Epithelial cell of esophagus (primary cell): ENCODE measurements at places on chromosomes 1 and 21.
A peak's percentile ranks its signal among the peaks of the same experiment; 100 is the strongest.

- no peak for DNase-seq
Observed at GRCh38 chr1:52928015-52928404, 934 bp downstream of the SCP2 start.

GRCh38 chr1:176885751-176886150 is 278.8 kb downstream of the ASTN1 start:
- no peak for DNase-seq

GRCh38 chr1:203906932-203907331 is 45.5 kb downstream of the SNRPE start:
- DNase-seq, result peak; percentile 94

- peak; percentile 30 for DNase-seq
Observed at GRCh38 chr1:232844791-232845190, 39.6 kb downstream of the MAP10 start.

DNA sequence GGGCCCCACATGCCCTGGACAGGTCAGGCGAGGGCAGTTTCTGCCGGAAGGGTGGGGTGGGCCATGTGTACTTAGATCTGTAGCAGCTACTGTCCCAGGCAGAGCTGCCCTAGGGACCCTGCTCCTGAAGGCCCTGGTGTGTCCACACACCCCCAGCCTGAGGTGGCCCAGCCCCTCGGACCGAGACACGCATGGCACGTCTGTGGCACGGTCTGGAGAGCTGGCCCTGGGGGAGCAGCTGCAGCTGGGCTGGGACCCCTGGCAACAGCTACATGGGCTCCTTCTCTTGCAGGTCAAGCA is 24.6 kb downstream of the PANK4 start:
- no peak for DNase-seq

DNA sequence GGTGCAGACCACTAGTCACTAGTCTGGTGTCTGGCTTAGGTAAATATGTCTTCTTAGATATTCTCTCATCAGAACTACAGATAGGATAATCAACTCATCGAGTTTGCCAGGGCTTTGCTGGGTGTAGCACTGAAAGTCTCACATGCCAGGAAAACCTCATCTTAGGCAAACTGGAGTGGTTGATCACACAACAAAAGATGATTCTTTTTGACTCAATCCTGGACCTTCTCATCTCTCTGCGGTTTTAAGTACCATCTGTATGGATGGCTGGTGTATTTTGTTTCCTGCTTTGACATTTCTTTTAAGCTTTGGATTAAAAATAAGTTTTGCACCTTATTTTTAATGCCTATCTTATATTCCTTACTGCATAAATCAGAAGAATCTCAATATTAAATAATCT is 11.3 kb downstream of the GBP2 start:
- DNase-seq, result no peak

DNA sequence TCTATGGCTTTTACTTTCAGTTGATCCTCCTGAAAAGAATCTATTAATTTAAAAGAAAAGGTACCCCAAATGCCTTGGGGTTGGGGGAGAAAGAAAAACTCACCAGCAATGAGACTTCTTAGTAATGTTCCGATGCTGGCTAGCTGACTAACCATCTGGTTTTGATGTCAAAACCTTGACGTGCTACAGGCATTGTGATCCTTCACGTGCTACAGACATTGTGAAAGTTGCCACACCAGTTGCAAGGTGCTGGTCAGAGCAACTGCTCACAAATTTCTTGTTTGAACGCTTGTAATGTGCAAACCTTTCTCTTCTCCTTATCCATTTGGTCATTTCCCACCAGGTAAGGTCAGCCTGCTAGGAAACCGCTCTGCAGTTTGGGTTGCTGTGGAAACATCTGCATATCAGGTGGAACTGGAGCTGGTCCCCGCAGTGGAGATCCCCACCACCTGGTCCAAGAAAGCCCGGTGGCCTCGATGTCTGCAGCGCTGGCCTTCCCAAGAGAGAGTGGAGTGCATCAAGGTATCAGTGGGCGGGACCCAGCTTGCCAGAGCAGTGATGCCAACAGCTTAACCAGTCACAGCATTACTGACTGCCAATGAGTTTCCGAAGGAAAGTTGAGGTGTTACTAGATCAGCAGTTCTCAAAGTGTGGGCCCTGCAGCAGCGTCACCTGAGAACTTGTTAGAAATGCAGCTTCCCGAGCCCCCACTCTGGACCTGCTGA is 16.1 kb downstream of the MAB21L3 start:
- peak; percentile 36 for DNase-seq

GRCh38 chr1:45512641-45513054 is 9.0 kb downstream of the PRDX1 start:
- peak; percentile 74 for DNase-seq

- peak; percentile 50 for DNase-seq
Observed at GRCh38 chr1:12593621-12594066, 24.4 kb downstream of the DHRS3 start.

DNA sequence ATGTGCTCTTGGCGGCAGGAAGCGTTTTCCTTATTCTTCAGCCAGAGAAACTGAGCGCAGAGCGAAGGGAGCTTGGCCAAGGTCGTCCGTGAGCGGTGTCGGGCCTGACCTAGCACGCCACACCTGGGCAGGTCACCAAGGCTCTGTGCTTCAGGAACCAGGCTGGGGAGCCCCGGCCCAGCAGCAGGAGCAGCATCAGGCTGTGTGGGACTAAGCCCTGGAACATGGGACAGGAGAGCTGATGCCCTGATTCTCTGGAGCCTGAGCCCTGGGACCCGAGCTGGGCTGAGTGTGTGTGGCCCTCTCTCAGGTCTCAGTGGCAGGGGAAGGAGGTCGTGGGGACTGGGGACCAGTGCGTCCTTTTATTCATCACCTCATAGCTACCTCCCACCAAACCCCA is 65.2 kb upstream of the ABCG1 start:
- DNase-seq, result no peak

GRCh38 chr1:247304031-247304430 is 27.6 kb downstream of the ZNF496 start:
- DNase-seq, result no peak

DNA sequence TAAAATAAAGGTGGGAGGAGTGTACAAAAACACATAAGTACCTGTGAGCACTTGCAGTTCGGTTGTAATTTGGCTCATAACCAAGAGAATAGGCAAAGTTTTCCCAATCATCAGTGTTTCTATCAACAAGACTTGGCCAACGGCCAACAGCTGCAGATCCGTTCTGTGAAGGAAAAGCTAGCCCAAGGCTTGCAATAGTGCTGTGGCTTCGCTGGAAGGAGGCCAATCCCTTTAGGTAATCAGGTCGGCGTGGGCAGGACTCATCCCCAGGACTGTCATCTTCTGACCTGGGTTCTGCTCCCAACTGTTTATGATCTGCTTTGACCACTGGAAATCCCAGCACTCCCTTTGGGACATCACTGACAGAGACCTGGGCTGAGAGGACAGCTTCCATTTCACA is 107.8 kb downstream of the LYST start:
- DNase-seq, result peak; percentile 83

- peak; percentile 96 for DNase-seq
Observed at GRCh38 chr1:42657981-42658876, at the start of gene PPIH. PPIH (plus strand) TSS chr1:42658423; CDS start chr1:42658447, 24 bp downstream.

- no peak for DNase-seq
Observed at GRCh38 chr1:230609208-230609607, 33.1 kb upstream of the COG2 start.

DNA sequence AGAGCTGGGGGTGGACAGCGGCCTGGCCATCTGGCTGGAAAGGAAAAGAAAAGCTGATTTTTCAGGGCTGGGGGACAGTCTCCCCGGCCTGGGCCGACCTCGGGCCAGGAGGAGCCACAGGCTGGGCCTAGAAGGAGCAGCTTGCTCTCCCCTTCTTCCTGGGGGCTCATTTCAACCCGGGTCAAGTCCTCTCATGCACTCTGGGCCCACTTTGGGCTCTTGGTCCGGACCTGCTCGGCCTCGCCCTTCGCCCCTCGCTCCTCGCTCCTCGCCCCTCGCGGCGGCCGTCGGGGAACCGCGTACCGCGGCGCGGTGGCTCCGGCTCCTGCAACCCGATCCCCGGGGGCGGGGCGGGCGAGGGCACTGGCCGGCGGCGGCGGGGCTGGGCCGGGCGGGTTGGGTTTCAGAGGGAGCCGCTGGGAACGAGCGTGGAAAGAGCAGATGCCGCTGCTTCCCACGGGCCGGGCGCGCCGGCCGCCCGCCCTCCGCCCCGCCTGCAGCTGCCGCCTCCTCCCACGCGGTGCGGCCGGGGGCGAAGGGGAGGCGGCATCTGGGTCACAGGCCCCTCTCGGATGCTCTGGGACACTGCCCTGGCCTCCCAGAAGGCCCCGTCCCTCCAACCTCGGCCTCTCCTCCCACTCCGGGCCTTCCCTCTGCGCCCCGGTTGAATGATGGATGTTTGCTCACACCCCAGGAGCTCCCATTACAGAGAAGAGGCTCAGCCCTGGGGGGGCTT is 6.6 kb downstream of the HEYL start:
- peak; percentile 40 for DNase-seq

DNA sequence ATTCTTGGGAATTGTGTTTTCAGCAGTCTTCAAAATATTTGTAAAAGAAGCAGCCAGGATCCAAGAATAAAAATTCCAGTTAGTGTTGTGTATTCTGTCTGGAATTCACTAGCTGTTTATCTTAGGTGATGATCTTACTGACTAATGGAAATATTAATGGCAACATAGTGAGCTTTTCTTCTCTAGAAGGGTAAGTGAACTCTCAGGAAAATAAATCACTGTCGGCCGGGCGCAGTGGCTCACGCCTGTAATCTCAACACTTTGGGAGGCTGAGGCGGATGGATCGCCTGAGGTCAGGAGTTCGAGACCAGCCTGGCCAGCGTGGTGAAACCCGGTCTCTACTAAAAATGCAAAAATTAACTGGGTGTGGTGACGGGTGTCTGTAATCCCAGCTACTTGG is 87.4 kb upstream of the KIF1B start:
- DNase-seq, result no peak

- DNase-seq, result peak; percentile 37
Observed at GRCh38 chr1:86705665-86705985, 1.2 kb downstream of the SH3GLB1 start.

GRCh38 chr1:211267204-211267857 is 8.2 kb downstream of the RCOR3 start:
- no peak for DNase-seq
